G401 (cell line): ENCODE measurements at places on chromosomes 13 and 19. TPM values are rescaled to one million over a fixed set of nuclear protein-coding genes. Genes with fewer than 3 reads are reported as not detected.

The TGDS gene
- 20.4 and 34.4 TPM in 2 replicates for total RNA-seq

The GZMM gene
- 0.17 and 0.74 TPM in 2 replicates for total RNA-seq

The ZNF611 gene
- 3.9 and 8.9 TPM in 2 replicates for total RNA-seq

The ZNF578 gene
- total RNA-seq: not detected in 2 replicates

The TMEM38A gene
- 0.86 and 0.95 TPM in 2 replicates for total RNA-seq

The NUMBL gene
- total RNA-seq: 18.5 and 25.1 TPM in 2 replicates

The ATP4B gene
- not detected in 2 replicates for total RNA-seq

The LRRC8E gene
- 0.49 TPM in 1 of 2 replicates, not detected in the other for total RNA-seq

The ZNF132 gene
- not detected in 2 replicates for total RNA-seq

The ARGLU1 gene
- total RNA-seq: 38.3 and 83.7 TPM in 2 replicates

The ZNF737 gene
- total RNA-seq: 0.55 and 3.5 TPM in 2 replicates

The GPC6 gene
- total RNA-seq: 0.98 and 2.1 TPM in 2 replicates

The FPR1 gene
- total RNA-seq: not detected in 2 replicates

The EHD2 gene
- not detected in 2 replicates for total RNA-seq

The SLC6A16 gene
- 6.6 TPM in 1 of 2 replicates, not detected in the other for total RNA-seq

The SRRM5 gene
- not detected in 2 replicates for total RNA-seq

The ZNF418 gene
- 0.27 and 0.49 TPM in 2 replicates for total RNA-seq

The NHLRC3 gene
- 4.6 and 9.9 TPM in 2 replicates for total RNA-seq

The CEACAM20 gene
- not detected in 2 replicates for total RNA-seq

The ZNF850 gene
- 2.6 and 3.8 TPM in 2 replicates for total RNA-seq
